ENCODE measurements at places on chromosomes 16 and 17.

GRCh38 chr17:18322522-18322921 lies 7.4 kb downstream of the SMCR8 start:
- no peak for DNase-seq

- DNase-seq = no peak
Observed at GRCh38 chr17:27846042-27846655, 45.8 kb upstream of the NOS2 start.

DNA sequence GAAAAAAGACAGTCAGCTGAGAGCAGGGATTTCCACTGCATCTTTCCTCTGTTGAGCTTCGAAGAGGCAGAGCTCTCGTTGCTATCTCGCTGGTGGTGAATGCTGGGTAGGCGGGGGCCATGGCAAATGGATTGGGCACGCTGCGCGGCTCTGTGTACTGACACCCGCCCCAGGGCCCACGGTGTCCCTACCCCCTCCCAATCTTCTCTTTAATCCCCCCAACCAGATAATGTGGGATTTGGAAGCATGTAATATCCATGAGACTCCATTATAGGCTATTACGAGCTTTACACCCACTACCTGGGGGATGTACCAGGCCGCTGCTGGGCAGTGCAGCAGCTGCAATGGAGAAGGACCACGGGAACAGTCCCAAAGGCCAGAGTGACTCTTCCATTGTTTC lies 8.3 kb downstream of the PIPOX start:
- no peak for DNase-seq

DNA sequence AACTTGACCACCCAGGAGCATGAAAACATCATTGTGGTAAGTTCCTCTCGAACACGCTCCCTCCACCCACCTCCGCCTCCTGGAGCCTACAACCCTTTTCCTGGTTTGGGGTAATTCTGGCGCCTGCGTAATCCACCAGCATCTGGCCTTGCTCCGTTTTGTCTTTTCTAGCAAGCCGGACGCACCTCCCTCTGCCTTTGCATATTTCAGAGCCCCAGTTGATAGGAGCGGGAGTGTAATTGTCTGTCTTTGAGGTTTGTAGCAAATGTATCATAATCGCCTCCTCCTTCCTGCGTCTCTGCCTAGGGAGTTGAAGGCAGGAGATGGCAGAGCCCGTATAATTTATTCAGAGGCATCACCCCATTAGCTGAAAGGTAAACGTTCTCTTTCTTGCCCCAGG lies 121.3 kb upstream of the PLCG2 start:
- no peak for DNase-seq

DNA sequence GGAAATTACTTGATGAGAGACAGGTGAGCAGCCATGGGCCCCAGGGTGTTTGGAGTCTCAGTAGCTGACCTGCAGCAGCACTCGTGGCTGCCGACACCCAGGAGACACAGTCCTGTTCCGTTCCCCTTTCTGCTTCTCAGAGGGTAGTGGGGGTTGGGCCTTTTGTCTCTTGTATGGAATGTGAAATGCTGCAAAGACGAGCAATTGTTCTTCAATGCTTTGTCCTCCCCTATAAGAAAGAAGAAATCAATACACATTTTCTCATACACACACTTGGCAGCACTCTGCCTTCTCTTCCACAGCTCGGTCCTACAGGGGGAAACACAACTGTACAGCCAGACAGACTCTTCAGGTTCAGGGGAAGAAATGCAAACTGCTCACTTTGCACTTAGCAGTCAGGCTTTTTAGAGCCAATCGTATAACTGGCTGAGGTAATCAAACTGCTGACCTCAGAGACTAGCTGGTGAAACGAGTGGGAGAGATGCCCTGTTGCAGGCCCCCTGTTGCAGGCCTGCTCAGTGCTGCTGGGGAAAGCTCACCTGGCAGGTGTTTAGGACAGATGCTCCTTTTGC lies 96.7 kb downstream of the AATF start:
- no peak for DNase-seq

DNA sequence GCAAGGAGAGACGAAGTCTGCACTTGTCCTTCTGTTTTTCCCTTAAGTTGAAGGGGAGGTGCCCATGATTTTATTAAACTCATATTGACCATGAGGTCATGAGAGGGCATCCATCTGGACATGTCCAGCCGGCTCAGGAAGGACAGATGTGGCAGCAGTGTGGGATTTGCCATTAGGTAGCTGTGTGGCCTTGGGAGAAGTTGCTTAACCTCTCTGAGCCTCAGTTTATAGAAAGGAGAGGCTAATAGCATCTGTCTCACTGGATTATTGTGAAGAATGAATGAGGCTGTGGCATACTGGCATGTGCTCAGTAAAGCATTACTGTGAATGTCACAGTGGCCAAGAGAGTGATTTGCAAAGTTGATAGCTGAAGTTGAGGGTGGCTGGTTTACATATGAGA lies 1.2 kb downstream of the TIMM22 start:
- DNase-seq = no peak

Data from activated T-helper 1 cell treated with anti-CD3 and anti-CD28 coated beads, Interleukin-2, amount 50 U/mL, for 16 hours (primary cell).